ENCODE measurements at places on chromosomes 5 and 9.
A peak's percentile ranks its signal among the peaks of the same experiment; 100 is the strongest.

DNA sequence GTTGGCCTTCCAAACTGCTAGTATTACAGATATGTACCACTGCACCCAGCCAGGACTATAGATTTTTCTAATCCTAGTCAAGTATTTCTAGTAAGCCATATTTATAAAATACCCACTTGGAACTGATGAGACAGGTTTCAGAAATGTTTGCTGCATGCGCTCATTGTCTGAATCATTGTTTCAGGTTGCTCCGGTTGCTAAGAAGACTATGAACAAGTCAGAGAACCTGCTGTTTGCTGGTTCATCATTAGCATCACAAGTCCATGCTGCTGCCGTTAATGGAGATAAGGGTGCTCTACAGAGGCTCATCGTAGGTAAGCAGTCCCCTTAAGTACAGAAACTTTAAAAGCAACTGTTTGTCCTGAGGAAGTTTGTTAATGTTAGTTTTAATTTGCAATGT is 5.3 kb downstream of the INVS start:
- no peak for DNase-seq

- DNase-seq, result no peak
Observed at GRCh38 chr5:34550964-34551363, 105.2 kb upstream of the RAI14 start.

DNA sequence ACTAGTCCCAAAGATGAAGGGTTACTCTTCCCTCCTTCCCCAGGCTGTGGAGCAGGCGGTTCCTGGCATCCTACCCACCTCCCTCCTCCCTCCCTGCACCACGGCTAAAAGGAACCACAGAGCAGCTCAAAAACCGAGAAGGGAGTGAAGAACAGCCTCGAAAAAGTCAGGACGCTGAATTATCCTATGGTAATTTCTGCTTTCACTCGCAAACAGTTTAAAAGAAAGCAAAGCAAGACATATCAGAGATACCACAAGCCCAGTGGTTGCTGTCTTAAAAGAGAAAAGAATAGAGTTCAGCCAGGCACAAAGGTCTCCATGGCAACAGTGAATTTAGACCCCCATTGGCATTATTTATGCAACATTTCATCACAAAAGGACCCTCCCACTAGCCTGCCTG is 315.4 kb downstream of the CTNND2 start:
- DNase-seq, result no peak

GRCh38 chr9:126692041-126692758 is 78.5 kb downstream of the LMX1B start:
- no peak for DNase-seq

- no peak for DNase-seq
Observed at GRCh38 chr9:130555968-130556367, 23.4 kb upstream of the FUBP3 start.

DNA sequence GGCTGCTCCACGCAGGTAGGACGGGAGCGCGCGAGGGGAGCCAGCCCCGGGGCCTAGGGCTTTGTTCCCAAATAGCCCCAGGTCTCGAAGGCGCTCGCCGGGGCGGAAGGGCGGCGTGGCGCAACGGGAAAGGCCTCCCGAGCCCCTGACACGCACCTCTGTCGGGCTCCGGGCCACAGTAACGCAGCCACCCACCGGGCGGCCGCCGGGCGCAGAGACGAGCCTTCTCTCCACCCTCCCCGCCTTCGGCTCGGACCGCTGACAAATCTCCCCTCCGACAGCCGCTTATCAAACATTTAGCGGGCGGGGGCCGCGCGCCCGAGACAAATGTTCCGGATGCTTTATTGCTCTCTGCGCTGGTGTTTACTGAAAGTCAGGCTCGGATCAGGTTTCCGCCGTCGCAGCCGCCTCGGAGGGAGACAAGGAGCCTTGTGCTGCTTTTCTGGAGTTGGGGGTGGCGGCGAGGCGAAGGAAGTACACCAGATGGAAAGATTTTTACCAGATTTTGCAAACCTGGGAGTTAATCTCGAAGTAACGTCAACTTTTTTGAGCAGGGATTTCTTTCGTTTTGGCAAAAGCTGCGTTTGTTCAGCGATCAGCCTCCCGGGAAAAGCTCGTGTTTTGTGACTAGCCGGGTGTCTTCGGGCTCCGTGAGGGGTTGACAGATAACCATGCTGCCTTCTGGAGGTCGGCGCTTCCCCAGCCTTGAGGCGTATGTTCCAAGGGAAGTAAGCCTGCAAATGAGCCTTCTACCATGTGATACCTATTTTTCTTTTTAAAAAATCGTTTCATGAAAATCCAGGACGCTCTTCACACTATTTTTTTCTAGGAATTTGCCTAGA is 950 bp downstream of the RGMB start:
- DNase-seq, result peak; percentile 34

- no peak for DNase-seq
Observed at GRCh38 chr9:20219437-20219836, 402.9 kb downstream of the MLLT3 start.

DNA sequence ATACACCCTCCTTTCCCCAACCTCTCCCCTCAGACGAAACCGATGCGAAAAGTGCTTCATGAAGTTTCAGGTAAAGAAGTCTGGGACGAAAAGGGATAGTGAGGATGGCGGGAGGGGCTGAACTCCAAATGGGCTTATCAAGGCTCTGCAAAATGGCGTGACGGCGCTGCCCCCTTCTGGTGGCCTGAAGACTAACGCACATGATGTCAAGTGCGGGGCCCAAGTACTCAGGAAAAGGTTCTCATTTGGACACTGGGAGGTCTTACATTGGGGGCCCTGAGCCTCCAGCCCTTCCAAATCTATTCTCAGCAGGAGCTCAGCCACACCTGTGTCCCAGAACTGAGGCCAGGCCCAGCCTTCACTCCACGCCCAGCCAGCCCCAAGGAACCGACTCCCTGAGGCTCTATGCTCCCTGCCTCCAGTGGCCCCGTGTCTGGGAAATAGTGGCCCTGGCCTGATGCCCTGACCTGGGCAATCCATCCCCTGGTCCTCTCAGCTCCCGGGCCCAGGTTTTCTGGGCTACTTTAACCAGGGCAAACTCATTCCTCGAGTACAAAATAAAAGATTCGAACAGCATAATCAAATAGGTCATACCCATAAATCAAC is 119.9 kb downstream of the KCNIP1 start:
- DNase-seq, result no peak

GRCh38 chr5:167348251-167348926 is 943.1 kb upstream of the WWC1 start:
- no peak for DNase-seq
